ENCODE measurements at places on chromosomes 1 and 21. TPM values are rescaled to one million over a fixed set of nuclear protein-coding genes. Genes with fewer than 3 reads are reported as not detected.

The APOBEC4 gene
- not detected for total RNA-seq

The SPAG17 gene
- total RNA-seq: not detected

The KRTAP12-3 gene
- total RNA-seq: not detected

The MTARC2 gene
- 5.0 TPM for total RNA-seq

The ASTN1 gene
- under 0.01 TPM for total RNA-seq

The TSTD1 gene
- total RNA-seq: 4.6 TPM

The RHEX gene
- total RNA-seq: not detected

The FOXD3 gene
- total RNA-seq: not detected

The ASCL5 gene
- total RNA-seq: not detected

The PAQR6 gene
- total RNA-seq: 0.34 TPM

The S100A9 gene
- total RNA-seq: not detected

The C4BPA gene
- not detected for total RNA-seq

The IL20 gene
- total RNA-seq: not detected

The TSPEAR gene
- total RNA-seq: not detected

The SYPL2 gene
- total RNA-seq: 0.15 TPM

The NLRP3 gene
- not detected for total RNA-seq

The CFAP45 gene
- 0.30 TPM for total RNA-seq

The CFHR3 gene
- not detected for total RNA-seq

The MR1 gene
- 3.9 TPM for total RNA-seq

The CTSS gene
- total RNA-seq: 0.15 TPM

The PLPP3 gene
- total RNA-seq: 29.3 TPM

The LCE2B gene
- total RNA-seq: not detected

The KRTAP19-3 gene
- total RNA-seq: not detected

The DNAJC6 gene
- total RNA-seq: 0.50 TPM

The ALPL gene
- 7.2 TPM for total RNA-seq

The PSMA5 gene
- 34.6 TPM for total RNA-seq

The UBE2U gene
- not detected for total RNA-seq

The SPRR2A gene
- total RNA-seq: not detected

The GPR25 gene
- not detected for total RNA-seq

The BSND gene
- not detected for total RNA-seq

The ATP6V1G3 gene
- not detected for total RNA-seq

The ZMPSTE24 gene
- 29.3 TPM for total RNA-seq

The CELA2A gene
- not detected for total RNA-seq

The AZIN2 gene
- total RNA-seq: 5.2 TPM

The VN1R5 gene
- total RNA-seq: not detected

The NHLH1 gene
- total RNA-seq: not detected

The OLIG2 gene
- not detected for total RNA-seq

The ROR1 gene
- 9.5 TPM for total RNA-seq

The LCE4A gene
- total RNA-seq: not detected

The PGLYRP3 gene
- not detected for total RNA-seq

The RORC gene
- 0.15 TPM for total RNA-seq

The DEGS1 gene
- total RNA-seq: 88.6 TPM

The SPTA1 gene
- total RNA-seq: not detected
